ENCODE measurements at places on chromosomes 6 and 20.

- no peak for DNase-seq
Observed at GRCh38 chr6:163782436-163783003, 368.0 kb downstream of the QKI start.

GRCh38 chr6:154715446-154715845 lies 17.8 kb upstream of the SCAF8 start:
- DNase-seq, result no peak

- no peak for DNase-seq
Observed at GRCh38 chr6:23280437-23280836, 711.1 kb downstream of the HDGFL1 start.

GRCh38 chr6:131399433-131399832 lies 173.6 kb upstream of the ARG1 start:
- DNase-seq, result no peak

DNA sequence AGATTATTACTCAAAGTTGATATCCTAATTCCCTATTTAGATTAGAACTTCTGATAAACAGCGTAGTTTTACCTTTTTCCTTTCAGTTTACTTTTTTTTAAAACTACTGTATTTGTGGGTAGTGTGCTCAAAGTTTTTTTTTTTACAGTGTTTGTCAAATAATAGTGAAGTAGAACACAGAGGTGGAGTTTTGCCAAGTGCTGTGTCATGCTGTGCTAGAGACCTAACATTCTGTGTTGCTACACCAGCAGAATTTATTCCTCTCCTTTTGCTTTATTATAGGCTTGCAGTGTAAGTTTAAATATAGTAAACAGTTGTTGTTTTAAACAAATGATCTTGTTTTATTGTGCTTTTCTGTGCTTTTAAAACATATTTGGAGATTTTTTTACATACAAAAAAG lies 125.4 kb downstream of the HIVEP1 start:
- DNase-seq, result peak; percentile 91

- no peak for DNase-seq
Observed at GRCh38 chr6:134657751-134658527, 292.0 kb downstream of the ALDH8A1 start.

DNA sequence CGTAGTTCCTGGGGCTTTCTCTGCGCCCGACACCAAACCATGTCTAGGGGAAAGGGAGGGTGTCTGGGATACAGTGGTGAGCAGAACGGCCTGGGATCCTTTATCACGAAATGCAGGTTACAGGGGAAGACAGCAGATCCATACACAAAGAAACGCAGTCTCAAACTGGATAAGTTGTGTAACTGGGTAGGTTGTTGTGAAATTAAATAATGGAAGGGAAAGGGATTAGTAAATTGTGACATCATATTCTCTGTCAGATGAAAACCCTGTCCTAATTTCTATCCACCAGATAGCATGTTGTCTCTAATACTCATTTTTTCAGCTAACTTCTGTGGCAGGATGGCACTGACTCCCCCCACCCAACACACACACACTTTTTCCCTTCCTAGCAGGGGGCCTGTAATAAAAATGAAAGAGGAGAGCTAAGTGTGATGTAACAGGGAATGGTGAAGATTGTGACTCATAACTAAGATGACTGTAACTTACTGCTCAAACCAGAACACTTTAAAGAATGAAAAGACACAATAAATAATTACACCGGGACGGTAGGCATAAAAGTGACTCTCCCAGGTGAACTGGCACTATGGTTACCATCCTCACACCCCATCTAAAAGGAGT lies 769 bp upstream of the TRPC4AP start:
- DNase-seq, result peak; percentile 85

- no peak for DNase-seq
Observed at GRCh38 chr20:1300083-1300840, 28.7 kb downstream of the SDCBP2 start.

- DNase-seq, result no peak
Observed at GRCh38 chr6:124958149-124958548, 4.1 kb upstream of the RNF217 start.

GRCh38 chr6:158850807-158851115 lies 31.6 kb upstream of the EZR start:
- DNase-seq, result peak; percentile 39

GRCh38 chr6:136599329-136600011 lies 49.2 kb upstream of the MAP7 start:
- peak; percentile 23 for DNase-seq
